Adrenal gland (tissue), 19 donors: ENCODE measurements at places on chromosomes 5 and 9. TPM values are rescaled to one million over a fixed set of nuclear protein-coding genes. Genes with fewer than 3 reads are reported as not detected.

- no peak for DNase-seq
Measured at GRCh38 chr9:72300873-72301272, 64.1 kb downstream of the ZFAND5 start.

DNA sequence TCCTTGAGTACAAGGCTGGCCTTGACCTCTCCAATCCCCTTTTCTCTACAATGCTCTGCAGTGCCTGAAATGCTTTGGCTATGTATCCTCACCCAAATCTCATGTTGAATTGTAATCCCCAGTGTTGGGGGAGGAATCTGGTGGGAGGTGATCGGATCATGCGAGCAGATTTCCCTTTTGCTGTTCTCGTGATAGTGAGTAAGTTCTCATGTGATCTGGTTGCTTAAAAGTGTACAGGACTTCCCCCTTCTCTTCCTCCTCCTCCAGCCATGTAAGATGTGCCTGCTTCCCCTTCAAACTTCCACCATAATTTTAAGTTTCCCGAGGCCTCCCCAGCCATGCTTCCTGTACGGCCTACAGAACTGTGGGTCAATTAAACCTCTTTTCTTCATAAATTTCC lies 28.5 kb upstream of the AKNA start:
- DNase-seq, result no peak

GRCh38 chr9:136944212-136944518 lies 373 bp downstream of the FBXW5 start:
- no peak for DNase-seq

- DNase-seq, result no peak
Measured at GRCh38 chr9:91163773-91164471, 197.8 kb downstream of the AUH start.

- DNase-seq, result no peak
Measured at GRCh38 chr5:51961154-51961562, 577.9 kb downstream of the ISL1 start.

GRCh38 chr5:93596310-93596675 lies 13.3 kb downstream of the NR2F1 start:
- peak; percentile 53 for DNase-seq

The CETN3 gene
- polyA plus RNA-seq, result 20.4 TPM
